ENCODE measurements at places on chromosomes 7 and 10.

- no peak for DNase-seq
Measured at GRCh38 chr10:133058331-133059092, 29.2 kb upstream of the ADGRA1 start.

- peak; percentile 20 for DNase-seq
Measured at GRCh38 chr10:45249978-45250693, 65.3 kb downstream of the OR13A1 start.

- peak; percentile 36 for DNase-seq
Measured at GRCh38 chr7:127892488-127893314, 138.5 kb downstream of the LRRC4 start.

DNA sequence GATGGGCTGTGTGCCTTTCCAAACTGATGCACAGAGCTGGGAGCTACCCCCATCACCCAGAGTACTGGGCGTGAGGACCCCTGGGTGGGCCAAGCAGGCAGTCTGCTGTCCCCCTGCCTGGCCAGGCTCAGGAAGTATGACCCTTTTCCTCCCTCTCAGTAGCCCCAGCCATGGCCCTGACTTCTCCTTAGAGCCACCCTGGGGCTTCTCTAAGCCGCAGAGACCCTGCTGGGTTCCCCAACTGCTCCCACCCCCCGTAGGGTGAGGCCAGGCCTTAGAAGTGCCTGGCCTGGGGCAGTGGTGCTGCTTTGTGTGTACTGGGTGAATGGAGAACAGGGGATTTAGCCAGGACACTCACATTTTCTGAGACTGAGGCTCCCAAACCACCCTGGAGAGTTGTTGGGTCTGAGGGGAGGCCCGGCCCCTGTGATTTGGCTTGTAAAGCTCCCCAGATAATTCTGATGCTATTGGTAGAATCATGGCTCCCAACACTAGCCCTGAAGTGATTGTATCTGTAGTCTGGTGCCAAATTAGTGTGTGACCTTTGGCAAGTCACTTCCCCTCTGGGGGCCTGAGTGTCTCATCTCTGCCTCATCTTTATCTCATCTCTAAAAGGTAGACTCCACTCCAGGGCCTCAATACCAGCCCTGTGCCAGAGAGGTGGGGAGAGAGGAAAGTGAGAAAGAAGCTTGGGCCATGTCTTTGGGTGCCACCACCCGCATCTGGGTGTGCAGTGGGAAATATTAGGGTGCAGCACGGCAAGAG, 99.7 kb upstream of the PPIF start:
- no peak for DNase-seq

- DNase-seq = no peak
Measured at GRCh38 chr7:154699417-154699816, 303.5 kb downstream of the PAXIP1 start.

- no peak for DNase-seq
Measured at GRCh38 chr7:127978421-127978820, 52.8 kb downstream of the LRRC4 start.

DNA sequence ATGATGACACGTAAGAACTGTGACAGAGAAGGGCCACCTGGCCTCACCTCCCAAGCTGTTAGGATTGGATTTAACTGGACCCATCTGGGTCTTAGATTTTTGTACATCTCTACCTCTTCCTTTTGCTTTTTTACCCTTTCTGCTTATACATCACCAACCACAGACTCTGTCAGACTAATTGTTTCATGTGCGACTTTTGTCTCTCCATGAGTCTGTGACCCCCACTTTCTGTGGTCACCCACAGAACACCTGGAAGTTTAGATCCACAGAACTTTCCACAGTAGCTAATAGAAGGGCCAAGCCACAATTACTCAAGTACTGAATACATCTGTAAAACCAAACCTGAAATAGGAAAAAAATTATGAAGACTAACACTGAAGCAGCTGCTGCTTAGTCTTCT, 23.1 kb downstream of the SEC31B start:
- DNase-seq = no peak

DNA sequence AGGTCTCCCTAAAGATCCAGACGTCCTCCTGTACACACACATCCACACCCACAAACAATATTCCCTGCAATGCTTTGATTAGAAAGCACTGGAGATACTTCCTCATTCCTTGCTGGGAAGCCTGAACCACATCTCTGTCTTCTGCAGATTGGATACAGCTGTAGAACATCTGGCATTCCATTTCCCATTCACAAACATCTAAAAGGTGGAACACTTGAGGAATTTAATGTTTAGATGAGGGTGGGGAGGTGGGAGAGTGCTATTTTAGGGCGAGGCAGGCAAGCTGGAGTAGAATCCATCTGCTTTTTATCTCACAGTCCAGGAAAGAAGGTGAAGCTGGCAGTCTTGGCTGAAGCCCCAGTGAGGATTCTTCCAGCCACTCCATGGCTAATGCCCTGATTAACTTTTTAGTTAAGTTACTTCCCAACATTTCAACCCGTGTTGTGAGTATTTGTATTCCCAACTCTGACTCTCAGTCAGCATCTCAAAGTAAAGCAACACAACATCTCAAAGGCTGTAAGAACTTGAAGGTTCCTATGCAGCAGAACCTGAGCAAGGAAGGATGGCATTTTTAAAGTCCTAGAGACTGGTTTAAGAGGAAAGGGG, 46.1 kb downstream of the CYTH3 start:
- peak; percentile 29 for DNase-seq

DNA sequence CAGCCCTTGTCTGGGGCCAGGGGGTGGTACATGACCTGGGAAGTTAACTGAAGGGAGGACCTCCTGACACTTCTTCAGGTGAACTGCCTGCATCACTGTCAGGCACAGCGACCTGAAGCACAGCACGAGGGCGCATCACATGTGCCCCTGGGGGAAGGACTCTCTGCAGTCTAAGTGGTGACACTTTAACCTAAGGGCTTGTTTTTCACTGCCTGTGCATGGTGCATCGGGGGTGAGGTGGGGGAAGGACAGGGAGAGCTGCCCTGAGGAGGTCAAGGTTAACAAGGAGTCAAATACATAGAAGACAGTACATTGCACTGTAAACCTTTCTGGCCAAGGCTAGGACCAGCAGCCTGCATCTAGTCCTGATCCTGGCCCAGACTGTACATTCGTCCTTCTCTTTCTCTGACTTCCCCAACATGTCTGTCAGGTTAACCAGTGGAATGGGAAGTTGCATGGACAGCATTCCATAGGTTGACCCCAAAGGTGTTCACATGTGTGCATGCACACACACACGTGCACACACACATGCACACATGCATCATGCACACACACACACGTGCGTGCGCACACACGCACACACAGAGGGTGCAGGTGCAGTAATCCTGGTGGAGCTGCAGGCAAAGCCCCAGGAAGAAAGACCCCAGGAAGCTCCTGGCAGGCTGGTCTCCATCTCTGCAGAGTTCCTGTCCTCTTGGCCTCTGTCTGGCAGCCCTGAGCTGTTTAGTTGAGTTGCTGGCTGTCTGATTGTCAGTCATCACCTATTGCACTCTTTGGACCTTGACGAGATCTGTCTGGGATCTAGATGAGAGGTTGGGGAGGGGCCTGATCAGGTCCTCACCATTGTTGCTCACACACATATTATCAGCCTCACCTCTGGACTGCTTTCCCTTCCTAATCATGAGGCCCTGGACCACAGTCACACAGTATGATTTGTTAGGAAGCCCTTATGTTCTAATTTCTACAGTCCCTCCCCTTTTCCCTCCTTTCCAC, 37.8 kb downstream of the WDFY4 start:
- DNase-seq = no peak

- DNase-seq = no peak
Measured at GRCh38 chr7:18901351-18901750, 216.1 kb downstream of the TWIST1 start.

DNA sequence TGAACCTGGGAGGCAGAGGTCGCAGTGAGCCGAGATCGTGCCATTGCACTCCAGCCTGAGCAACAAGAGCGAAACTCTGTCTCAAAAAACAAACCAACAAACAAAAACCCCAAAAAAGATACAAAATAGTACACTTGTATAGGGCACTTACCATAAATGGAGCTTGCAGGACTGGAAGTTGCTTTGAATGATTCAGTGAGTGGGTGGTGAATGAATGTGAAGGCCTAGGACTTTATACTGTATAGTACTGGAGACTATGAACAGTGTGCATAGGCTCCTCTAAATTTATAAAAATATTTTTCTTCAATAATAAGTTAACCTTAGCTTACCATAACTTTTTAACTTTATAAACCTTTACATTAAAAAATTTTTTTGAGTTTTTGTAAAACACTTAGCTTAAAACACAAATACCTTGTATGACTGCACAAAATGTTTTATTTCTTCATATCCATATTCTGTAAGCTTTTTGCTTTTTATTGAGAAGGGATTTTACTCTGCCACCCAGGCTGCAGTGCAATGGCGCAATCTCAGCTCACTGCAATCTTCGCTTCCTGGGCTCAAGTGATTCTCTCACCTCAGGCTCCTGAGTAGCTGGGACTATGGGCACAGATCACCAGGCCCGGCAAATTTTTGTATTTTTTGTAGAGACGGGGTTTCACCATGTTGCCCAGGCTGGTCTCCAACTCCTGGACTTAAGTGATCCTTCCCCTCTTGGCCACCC, 6.9 kb upstream of the H2AZ2 start:
- DNase-seq = no peak

DNA sequence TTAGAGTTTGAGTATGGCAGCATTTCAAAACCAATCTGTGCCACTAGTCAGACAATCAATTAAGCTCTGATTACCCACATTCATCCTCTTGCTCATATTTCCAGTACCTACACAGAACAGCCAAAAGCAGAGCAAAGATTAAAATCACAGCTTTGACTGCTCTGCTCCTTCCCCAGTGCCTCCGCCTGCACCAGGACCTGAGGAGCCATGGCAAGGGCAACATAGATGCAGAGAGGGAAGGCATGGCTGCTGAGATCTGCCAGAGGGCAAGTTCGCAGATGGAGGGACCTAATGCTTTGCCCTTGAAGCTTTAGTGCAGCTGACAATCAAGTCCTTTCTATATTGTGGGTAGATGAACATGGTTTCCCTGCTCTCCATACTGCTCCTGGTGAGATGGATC, 148.1 kb downstream of the HTR7 start:
- DNase-seq = no peak

- DNase-seq = no peak
Measured at GRCh38 chr10:69359594-69359993, 57.1 kb downstream of the TACR2 start.

DNA sequence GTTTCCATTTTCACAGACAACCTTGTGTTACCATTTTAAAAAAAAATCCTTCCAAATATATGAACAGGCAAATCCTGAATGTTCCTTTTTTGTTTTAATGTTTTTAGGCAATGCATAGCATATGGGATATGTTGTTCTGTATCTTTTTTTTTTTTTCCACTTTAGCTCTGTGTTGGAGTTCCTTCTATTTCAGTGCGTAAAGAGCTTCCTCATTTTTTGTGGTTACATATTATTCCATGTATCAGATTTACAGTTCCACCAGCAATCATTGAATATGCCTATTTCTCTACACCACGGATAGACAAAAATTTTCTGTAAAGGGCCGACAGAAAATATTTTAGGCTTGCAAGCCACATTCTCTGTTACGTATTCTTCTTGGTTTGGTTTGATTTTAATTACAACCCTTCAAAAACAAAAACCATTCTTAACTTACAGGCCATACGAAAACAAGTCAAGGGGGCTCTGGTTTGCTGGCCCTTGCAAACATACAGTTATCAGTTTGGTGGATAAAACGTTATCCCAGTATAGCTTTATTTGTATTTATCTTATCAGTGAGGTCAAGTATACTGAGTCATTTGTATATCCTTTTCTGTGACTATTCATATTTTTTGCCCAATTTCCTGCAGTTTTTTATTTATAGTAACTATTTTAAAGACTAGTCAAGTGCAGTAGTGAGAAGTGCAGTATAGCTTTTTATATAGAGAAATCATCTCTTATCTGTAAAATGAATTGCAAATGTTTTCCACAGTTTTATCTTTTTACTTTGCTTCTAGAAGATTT, 55.7 kb downstream of the RALA start:
- no peak for DNase-seq

DNA sequence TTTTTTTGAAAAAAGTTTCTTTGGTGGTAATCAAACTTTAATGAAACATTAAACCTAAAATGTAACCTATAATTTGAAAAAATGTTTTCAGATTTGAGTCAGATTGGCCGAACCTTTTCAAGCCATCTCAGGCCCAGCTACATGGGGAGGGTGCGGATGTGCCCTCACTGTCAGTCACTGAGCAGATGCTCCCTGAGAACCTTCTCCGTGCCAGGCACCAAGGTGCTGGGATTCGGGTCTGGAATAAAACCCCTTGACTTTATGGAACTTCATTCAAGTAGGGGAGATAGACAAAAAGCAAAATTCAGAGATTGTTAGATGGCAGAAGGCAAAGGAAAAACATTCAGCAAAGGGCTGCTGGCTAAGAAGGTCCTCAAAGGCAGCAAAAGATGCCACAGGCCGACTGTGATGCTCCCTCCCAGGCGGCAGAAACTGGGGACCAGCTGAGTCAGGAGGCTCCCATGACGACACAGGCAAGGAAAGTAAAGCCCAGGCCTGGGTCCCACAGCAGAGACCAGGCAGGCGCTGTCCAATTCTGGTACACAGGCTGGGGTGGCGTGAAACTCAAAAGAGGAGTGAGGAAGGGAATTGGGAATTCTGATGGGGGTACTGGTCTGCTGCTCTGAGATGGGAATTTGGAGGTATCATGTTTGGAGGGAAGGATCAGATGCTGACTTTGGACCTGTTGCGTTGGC, 82.2 kb upstream of the DDC start:
- no peak for DNase-seq

GRCh38 chr7:102944241-102944640, 31.4 kb downstream of the LRRC17 start:
- DNase-seq = no peak
